ENCODE measurements at places on chromosomes 16 and 17. TPM values are rescaled to one million over a fixed set of nuclear protein-coding genes. Genes with fewer than 3 reads are reported as not detected.

GRCh38 chr17:45438931-45439610 lies 6.4 kb upstream of the ARHGAP27 start:
- no peaks in the 10 kb centered on the region for H3K36me3 ChIP-seq
- no peak overlapping the region for H3K4me3 ChIP-seq
- H3K27me3 ChIP-seq: no peaks in the 10 kb centered on the region
- peaks cover 12% of the 10 kb centered on the region for H3K4me1 ChIP-seq
- no peak for DNase-seq
- no peak overlapping the region for H3K27ac ChIP-seq

DNA sequence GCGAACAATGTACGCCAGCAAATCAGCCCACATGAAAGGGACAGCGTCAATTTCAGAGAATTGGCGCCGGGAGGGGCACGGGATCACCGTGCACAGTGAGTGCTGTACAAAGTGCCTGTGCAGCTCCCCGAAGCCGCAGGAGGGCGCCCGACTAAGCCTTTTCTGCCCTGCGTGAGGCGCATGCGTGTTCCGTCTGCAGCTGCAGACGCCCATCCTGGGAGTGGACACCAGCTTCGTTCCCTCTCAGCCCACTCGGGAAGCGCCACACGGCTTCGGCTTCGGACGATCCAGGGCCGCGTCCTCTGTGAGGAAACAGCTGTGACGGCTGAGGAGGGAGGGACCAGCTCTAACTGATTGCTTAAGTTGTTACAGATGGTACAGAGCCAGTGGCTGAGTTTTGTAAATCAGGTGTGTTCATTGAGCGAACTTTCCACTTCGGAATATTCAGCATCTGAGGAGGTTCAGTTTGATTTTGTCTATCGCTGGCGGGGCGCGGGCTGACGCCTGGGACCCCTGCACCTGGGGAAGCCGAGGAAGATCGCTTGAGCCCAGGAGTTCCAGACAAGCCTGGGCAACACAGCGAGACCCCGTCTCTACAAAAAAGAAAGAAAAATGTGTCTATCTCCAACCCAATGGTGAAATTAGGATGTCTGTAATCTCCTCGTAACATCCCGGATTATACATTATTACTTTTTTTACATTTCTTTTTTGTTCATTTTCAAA lies 15.4 kb upstream of the ZNF287 start:
- no peaks in the 10 kb centered on the region for H3K27me3 ChIP-seq
- no peaks in the 10 kb centered on the region for H3K4me1 ChIP-seq
- no peak overlapping the region for H3K27ac ChIP-seq
- peak; percentile 72 for DNase-seq
- H3K36me3 ChIP-seq: no peaks in the 10 kb centered on the region
- no peak overlapping the region for H3K4me3 ChIP-seq

Gene VAT1
- 141 TPM for total RNA-seq

Gene MEIOB
- total RNA-seq: 105 TPM

Gene ABCA10
- total RNA-seq: 0.16 TPM

- no peak overlapping the region for H3K27ac ChIP-seq
- no peaks in the 10 kb centered on the region for H3K27me3 ChIP-seq
- H3K36me3 ChIP-seq: peaks cover 2% of the 10 kb centered on the region
These were observed 115.8 kb downstream of the SMG6 start for GRCh38 chr17:2187758-2188157.

DNA sequence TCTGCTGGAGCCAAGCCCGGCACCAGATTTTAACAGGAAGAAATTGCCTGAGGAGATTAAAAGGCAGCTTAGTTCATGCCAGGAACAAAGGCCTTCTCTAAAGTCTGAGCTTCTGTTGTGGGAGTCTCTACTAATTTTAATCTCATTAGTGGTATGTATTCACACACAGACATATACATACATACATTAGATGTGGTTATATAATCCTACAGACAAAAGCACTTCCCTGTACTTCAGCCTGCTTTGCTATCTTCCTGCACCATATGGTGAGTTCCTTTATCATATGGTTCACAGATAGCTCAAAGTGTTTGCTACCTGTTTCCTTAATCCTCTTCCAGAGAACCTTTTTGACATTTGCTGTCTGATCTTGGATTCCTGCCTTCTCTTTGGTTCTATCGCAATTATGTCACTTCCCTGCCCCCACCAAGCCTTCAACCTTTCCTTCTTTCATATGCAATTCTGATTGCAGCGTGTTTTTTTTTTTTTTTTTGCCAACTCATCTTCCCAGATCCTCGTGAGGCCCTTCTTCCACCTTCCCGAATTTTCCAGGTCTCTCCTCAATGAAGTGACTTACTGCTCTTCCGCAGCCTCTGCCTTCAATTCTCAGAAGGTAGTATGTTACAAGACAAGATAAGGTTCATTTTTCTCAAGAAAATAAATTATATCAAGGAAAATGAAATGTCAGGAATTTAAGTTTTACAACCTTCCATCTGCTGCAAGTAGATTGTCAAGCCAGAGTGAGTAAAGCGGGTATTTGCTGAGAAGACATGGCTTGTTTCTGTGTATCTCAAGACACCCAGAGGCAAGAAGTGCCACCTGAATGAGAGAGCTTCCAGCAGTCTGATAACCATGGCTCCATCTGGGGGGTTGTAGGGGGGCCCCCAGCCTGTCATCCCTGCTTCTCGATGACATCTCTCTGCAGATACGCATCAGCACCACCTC lies 120.2 kb upstream of the CACNG3 start:
- H3K27ac ChIP-seq: peak overlapping the region; percentile 51
- H3K4me1 ChIP-seq: peaks cover 18% of the 10 kb centered on the region
- peaks cover 64% of the 10 kb centered on the region for H3K36me3 ChIP-seq
- DNase-seq: peak; percentile 79
- no peaks in the 10 kb centered on the region for H3K27me3 ChIP-seq
- no peak overlapping the region for H3K4me3 ChIP-seq

Gene TP53TG3E
- not detected for total RNA-seq

DNA sequence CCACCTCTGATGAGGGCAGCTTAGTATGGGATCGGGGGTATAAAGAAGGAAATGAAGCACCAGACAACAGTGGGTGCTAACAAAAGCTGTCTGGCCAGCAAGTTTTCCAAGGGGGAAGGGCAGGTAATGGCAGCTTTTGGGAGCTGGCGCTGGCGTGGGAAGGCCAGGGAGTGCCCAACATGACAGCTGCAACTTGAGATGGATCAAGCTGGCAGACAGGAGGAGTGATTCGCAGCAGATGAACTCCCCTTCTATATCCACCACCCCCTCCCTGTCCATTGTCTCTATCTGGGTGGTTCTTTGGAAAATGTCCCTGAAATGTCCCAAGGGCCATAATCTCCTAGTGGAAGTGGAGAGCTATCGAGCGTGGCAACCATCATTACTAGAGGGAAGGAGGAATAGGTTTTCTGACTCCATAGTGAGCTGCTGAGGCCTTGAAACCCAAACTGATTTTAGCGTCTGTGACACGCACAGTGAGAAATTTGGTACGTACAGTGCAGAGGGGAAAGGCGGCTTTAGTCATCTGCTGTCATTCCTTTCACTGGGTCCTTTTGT lies 4.8 kb upstream of the INPP5K start:
- H3K4me1 ChIP-seq: peaks cover 4% of the 10 kb centered on the region
- H3K36me3 ChIP-seq: peaks cover 26% of the 10 kb centered on the region
- H3K27me3 ChIP-seq: no peaks in the 10 kb centered on the region
- DNase-seq: no peak
- H3K27ac ChIP-seq: no peak overlapping the region

Gene TBC1D3G
- not detected for total RNA-seq

GRCh38 chr16:87146676-87147075 lies 170.5 kb downstream of the C16orf95 start:
- no peak overlapping the region for H3K4me3 ChIP-seq
- no peak overlapping the region for H3K27ac ChIP-seq

- peak within 1 kb of the TSS; percentile 100 for H3K4me3 ChIP-seq
- no peaks in the 10 kb centered on the region for H3K27me3 ChIP-seq
- H3K27ac ChIP-seq: peak within 1 kb of the TSS; percentile 100
- H3K36me3 ChIP-seq: peaks cover 33% of the 10 kb centered on the region
These were observed at the start of gene SUMO2 for GRCh38 chr17:75182569-75183436. SUMO2 (minus strand) TSS chr17:75182959; CDS start chr17:75182834, 125 bp downstream.

DNA sequence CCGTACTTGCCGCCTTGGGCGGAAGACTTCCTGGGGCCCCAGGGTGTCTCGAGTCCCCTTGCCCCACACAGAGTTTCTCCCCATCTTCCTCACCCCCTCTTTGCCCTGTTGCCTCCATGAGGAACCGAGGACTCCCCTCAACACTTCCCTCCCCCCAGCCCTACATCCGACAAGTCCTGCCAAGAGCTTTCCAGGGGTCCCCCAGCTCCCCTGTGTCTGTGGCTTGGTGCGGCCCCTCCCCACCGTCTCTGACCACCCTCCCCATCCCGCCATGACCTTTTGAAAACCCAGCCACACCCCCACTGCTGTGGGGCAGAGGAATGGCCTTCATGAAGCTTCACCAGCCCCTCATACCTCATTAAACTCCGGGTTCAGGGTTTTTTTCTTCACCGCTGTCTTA lies 11.4 kb downstream of the SCGB1C2 start:
- H3K4me1 ChIP-seq: no peaks in the 10 kb centered on the region
- no peak for DNase-seq
- H3K27me3 ChIP-seq: peaks cover 19% of the 10 kb centered on the region
- no peak overlapping the region for H3K4me3 ChIP-seq
- no peak overlapping the region for H3K27ac ChIP-seq

- peaks cover 31% of the 10 kb centered on the region for H3K4me1 ChIP-seq
- peaks cover 41% of the 10 kb centered on the region for H3K36me3 ChIP-seq
- peak overlapping the region; percentile 81 for H3K27ac ChIP-seq
- H3K4me3 ChIP-seq: peak overlapping the region; percentile 98
- H3K27me3 ChIP-seq: no peaks in the 10 kb centered on the region
- DNase-seq: peak; percentile 79
These were observed 536 bp downstream of the TMC6 start for GRCh38 chr17:78127888-78128550.

DNA sequence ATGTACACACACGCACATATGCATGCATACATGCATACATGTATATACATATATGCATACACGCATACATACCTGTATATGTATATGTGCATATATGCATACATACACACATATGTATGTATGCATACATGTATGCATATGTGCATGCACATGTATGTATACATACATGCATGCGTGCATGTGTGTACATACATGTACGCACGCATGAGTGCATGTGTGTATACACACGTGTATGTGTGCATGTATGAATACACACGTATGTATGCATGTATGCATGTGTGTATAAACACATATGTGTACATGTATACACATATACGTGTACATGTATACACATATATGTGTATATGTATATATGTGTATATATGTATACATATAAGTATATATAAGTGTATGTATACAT lies 28.5 kb upstream of the DLX3 start:
- H3K4me3 ChIP-seq: no peak overlapping the region
- H3K27me3 ChIP-seq: no peaks in the 10 kb centered on the region
- no peaks in the 10 kb centered on the region for H3K36me3 ChIP-seq
- DNase-seq: no peak
- no peak overlapping the region for H3K27ac ChIP-seq

DNA sequence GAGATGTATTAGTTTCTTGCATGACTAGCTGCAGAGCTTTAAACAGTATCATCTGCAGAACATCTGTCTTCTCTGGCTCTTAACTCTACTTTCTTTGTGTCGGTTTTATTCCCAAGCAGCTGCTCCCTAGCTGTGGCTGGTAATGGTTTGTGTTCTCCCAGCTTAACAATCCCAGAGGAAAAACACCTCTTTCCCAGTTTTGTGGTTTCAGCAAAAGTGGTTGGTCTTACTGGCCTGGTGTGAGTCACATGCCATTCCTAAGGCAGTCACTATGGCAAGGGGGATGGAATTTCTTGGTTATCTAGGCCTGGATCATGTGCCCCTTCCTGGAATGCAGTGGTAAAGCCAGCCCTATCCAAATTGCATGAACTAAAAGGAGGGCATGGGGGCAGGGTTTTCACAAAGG lies 27.5 kb downstream of the OMG start:
- DNase-seq: no peak
- H3K36me3 ChIP-seq: peaks cover 34% of the 10 kb centered on the region
- no peaks in the 10 kb centered on the region for H3K4me1 ChIP-seq
- no peak overlapping the region for H3K4me3 ChIP-seq
- no peak overlapping the region for H3K27ac ChIP-seq
- no peaks in the 10 kb centered on the region for H3K27me3 ChIP-seq
